ENCODE measurements at places on chromosomes 12 and 14.

- no peak for DNase-seq
These were observed 86.2 kb downstream of the IGF1 start for GRCh38 chr12:102394200-102394599.

GRCh38 chr14:33019346-33019745 lies 80.7 kb downstream of the NPAS3 start:
- DNase-seq, result no peak

DNA sequence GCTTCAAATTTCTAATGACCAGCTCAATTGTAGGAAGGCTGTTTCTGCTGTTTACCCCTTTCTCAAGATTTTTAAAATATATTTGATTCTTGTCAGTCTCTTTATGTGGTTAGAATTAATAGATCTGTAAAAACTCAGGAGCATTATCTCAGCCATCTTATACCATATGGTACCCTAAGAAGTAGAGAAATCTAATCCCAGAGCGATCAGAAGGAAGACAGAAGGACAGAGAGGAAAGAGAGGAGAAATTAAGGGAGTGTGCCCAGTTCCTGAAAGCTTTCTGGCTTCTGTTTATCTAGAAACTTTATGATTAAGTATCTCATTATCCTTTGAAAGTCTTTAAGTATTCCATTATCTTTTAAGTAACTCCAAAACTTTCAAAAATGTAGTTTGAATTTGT lies 152.1 kb upstream of the NAV3 start:
- DNase-seq, result no peak

GRCh38 chr14:79781882-79782281 lies 429.4 kb downstream of the DIO2 start:
- no peak for DNase-seq

- DNase-seq, result no peak
These were observed 1.6 kb downstream of the MMP14 start for GRCh38 chr14:22837750-22838538.

GRCh38 chr12:89980236-89980635 lies 271.6 kb upstream of the ATP2B1 start:
- DNase-seq, result no peak

DNA sequence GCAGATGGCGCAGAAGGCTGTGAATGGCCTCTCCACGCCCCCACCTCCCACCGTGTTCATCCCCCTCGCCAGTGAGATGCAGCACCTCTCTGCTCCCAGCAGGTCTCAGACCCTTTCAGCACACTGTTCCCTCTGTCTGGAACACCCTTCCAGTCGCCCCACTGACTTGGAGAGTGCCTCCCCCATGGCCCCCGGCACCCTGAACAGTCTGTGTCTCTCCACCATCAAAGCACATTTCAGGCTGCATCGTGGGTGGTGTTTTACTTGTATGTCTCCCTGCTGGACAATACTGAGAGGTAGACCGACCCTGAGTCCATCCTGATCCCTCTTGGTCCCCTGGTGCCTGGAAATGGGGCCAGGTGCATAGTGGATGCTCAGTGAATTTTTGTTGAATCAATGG lies 34.9 kb downstream of the CACNA2D4 start:
- DNase-seq, result no peak
